ENCODE measurements at places on chromosomes 3 and 15. TPM values are rescaled to one million over a fixed set of nuclear protein-coding genes. Genes with fewer than 3 reads are reported as not detected.

GRCh38 chr3:71972031-71972430 lies 187.1 kb upstream of the PROK2 start:
- no peak overlapping the region for H3K4me3 ChIP-seq
- H3K36me3 ChIP-seq: no peaks in the 10 kb centered on the region
- H3K27me3 ChIP-seq: no peaks in the 10 kb centered on the region
- no peak overlapping the region for H3K27ac ChIP-seq
- H3K4me1 ChIP-seq: no peaks in the 10 kb centered on the region
- DNase-seq: no peak

DNA sequence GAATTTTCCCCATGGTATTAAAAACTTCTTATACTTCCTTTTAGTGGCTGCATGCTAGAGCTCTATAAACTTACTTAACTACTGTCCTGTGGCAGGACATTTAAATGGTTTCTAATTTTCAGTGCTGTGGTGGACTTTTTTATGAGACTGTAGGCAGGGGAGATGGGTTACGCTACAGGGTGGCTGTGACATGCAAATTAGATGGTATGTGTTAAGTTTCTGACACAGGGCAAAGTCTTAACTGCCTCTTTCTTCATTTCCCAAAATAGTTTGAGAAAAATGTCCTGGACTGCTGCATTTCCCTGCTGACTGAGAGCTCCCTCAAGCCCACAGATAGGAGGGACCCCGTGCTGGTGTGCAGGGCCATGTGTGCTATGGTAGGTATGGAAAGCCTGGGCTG lies 22.0 kb downstream of the TGM4 start:
- H3K27me3 ChIP-seq: no peaks in the 10 kb centered on the region
- H3K36me3 ChIP-seq: no peaks in the 10 kb centered on the region
- no peak for DNase-seq
- H3K4me1 ChIP-seq: peaks cover 5% of the 10 kb centered on the region
- no peak overlapping the region for H3K4me3 ChIP-seq

DNA sequence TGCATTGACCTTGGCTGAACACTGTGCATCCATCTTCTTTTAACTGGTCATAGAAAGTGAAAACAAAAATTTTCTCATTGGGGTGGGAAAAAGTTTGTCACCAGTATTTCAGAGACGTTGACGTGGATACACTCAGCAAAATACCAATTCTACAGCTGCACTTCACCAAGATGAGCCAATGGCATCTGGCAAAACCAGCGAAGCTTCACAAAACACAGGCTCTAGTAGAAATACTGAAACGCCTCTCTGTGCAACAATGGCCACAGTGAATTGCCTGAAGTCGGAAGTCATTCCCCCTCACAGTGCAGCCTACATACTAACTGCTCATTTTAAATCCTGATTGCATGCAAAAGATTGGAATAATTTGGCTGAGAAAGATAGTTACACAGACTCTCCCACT lies 17.0 kb downstream of the PCYT1A start:
- H3K4me3 ChIP-seq: no peak overlapping the region
- no peaks in the 10 kb centered on the region for H3K27me3 ChIP-seq
- no peaks in the 10 kb centered on the region for H3K36me3 ChIP-seq
- H3K27ac ChIP-seq: no peak overlapping the region
- no peak for DNase-seq

Gene CELF6
- total RNA-seq: 0.19 TPM

Gene CDCP1
- total RNA-seq: 23.3 TPM

- DNase-seq: no peak
- H3K36me3 ChIP-seq: no peaks in the 10 kb centered on the region
- no peak overlapping the region for H3K27ac ChIP-seq
- no peak overlapping the region for H3K4me3 ChIP-seq
These were observed 324.9 kb upstream of the COL8A1 start for GRCh38 chr3:99313485-99313884.

DNA sequence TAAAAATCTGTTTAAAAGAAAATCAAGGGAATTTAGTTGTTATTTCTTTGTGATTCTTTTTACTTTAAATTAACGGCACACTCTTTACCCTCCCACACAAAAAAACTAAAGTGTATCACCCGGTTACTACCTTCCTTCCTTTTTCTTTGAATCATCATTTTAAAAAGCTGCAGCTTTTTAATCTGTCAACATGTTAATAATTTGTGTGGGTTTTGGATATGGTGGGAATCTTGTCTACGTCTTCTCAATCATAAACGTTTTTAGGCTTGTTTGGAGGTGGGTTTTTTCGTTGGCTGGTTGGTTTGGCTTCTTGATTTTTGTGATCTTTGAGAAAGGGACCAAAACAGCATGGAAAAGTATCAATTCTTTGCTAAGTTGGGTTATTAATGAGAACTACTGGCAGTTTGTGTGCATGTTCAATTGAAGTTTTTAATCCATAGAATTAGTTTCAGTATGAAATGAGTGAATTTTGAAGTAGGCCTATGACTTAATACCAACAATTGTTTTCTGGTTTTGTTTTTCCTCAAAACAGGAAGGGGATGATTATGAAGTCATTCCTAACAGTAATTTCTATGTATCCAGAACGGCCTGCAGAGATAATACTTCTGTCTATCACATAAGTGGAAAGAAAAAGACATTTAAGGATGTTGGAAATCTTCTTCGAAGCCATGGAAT lies 4.5 kb downstream of the SMC4 start:
- H3K4me1 ChIP-seq: no peaks in the 10 kb centered on the region
- H3K27ac ChIP-seq: no peak overlapping the region
- no peaks in the 10 kb centered on the region for H3K27me3 ChIP-seq
- no peak for DNase-seq
- H3K4me3 ChIP-seq: no peak overlapping the region

Gene CPB1
- not detected for total RNA-seq

- H3K4me1 ChIP-seq: peaks cover 2% of the 10 kb centered on the region
- no peaks in the 10 kb centered on the region for H3K27me3 ChIP-seq
- peaks cover 7% of the 10 kb centered on the region for H3K36me3 ChIP-seq
- no peak overlapping the region for H3K4me3 ChIP-seq
- H3K27ac ChIP-seq: no peak overlapping the region
These were observed 55.7 kb downstream of the B3GNT5 start for GRCh38 chr3:183308751-183309150.

Gene SLC12A1
- 1.0 TPM for total RNA-seq

DNA sequence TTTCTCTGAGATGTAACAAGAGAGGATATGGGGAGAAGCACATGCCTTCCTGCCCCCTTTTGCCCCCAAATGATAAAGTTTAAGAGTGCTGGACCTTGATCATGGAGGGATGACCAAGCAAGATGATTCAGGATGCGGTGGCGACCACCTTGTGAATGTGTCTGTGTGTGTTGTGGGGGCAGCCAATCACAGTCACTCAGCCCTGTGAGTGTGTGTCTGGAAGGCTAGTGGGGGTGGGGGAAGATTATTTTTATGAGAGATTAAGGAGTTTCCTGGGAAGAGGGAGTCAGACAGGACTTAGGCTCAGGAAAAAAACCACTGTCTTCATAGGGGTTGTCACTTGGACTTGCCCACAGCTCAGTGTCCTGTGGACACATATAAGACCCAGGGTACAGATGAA lies 57.8 kb upstream of the KY start:
- no peak overlapping the region for H3K27ac ChIP-seq
- H3K27me3 ChIP-seq: no peaks in the 10 kb centered on the region
- no peak overlapping the region for H3K4me3 ChIP-seq
- H3K36me3 ChIP-seq: no peaks in the 10 kb centered on the region
- H3K4me1 ChIP-seq: no peaks in the 10 kb centered on the region

DNA sequence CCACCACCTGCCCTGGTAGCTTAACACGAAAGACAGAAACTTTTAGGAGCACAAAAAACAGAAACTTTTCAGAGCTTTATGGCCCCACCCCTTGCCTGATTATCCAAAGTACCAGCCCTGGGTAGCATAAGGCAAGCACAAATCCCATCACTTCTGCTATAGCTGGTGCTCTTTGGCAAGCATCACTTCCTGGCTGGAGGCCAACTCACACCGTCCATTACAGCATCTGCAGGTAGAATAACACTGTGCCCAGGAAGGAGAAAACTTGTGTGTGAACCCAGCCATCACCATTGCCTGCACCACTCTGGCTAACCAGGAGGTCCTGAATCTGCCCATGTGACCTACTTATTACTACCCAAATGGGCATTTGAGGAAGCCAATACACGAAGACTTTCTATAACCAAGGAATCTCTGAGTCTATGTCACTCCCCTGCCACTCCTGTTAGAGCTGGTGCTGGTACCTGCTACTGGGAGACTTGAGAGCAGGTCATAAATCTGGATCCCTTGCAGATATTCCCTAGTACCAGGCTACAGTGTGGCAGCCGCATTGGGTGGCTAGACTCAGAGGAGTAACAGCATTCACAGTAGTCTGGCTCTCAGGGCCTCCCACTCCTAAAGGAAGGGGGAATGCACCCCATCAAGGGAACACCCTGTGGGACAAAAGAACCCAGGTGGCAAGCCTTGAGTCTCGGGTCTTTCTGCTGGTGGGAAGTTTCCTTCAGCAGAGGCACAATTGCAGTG lies 73.3 kb upstream of the AKAP13 start:
- H3K4me3 ChIP-seq: no peak overlapping the region
- H3K36me3 ChIP-seq: no peaks in the 10 kb centered on the region
- no peak overlapping the region for H3K27ac ChIP-seq
- H3K4me1 ChIP-seq: no peaks in the 10 kb centered on the region
- DNase-seq: no peak

- H3K27ac ChIP-seq: no peak overlapping the region
- peaks cover 2% of the 10 kb centered on the region for H3K4me1 ChIP-seq
- no peaks in the 10 kb centered on the region for H3K27me3 ChIP-seq
These were observed 786.4 kb downstream of the MCTP2 start for GRCh38 chr15:95017666-95018328.

DNA sequence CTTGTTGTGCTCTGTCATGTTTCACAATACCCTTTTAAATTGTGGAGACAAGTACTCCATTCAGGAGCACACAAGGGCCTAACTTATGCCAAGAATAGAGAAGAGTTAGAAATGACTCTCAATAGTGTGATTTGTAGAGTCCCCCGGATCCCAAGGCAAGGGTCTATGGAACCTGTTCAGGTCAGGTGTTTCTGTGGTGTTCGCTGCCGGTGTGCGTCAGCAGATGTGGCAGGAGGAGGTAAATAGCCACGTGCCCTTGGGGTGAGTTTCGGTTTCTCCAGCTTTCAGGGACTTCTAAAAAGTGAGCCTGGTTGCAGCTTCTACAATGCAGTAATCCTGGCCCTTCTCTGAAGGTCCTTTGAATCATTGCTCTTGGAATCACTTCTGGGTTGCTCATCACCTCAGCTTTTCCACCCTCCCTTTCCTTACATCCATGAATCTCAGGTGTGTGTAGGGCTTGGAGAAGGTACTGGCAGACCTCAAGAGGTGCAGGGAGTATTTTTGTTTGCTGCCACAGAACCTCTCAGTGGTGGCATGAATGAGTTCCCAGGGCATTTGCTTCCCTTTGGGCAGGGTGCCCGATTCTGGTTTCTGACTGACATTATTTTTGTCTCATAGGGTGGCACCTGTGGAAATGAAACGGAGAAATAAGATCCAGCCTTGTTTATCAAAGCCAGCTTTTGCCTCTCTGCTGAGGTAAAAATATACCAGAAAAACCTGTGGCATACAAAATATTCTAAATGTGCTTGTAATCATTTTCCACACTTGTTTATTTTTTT lies 7.3 kb downstream of the ST3GAL6 start:
- H3K27me3 ChIP-seq: no peaks in the 10 kb centered on the region
- no peak overlapping the region for H3K27ac ChIP-seq
- H3K4me1 ChIP-seq: no peaks in the 10 kb centered on the region
- DNase-seq: no peak
- H3K4me3 ChIP-seq: no peak overlapping the region

Gene PLA1A
- not detected for total RNA-seq

Gene KLF15
- 19.5 TPM for total RNA-seq

- peaks cover 7% of the 10 kb centered on the region for H3K4me1 ChIP-seq
- DNase-seq: peak; percentile 82
- H3K27ac ChIP-seq: no peak overlapping the region
- H3K27me3 ChIP-seq: no peaks in the 10 kb centered on the region
These were observed 36.0 kb downstream of the TM2D3 start for GRCh38 chr15:101615986-101616848.

- H3K4me1 ChIP-seq: no peaks in the 10 kb centered on the region
- H3K4me3 ChIP-seq: no peak overlapping the region
- no peaks in the 10 kb centered on the region for H3K36me3 ChIP-seq
- no peaks in the 10 kb centered on the region for H3K27me3 ChIP-seq
- DNase-seq: no peak
- H3K27ac ChIP-seq: no peak overlapping the region
These were observed 76.5 kb downstream of the STAC start for GRCh38 chr3:36456784-36457183.

DNA sequence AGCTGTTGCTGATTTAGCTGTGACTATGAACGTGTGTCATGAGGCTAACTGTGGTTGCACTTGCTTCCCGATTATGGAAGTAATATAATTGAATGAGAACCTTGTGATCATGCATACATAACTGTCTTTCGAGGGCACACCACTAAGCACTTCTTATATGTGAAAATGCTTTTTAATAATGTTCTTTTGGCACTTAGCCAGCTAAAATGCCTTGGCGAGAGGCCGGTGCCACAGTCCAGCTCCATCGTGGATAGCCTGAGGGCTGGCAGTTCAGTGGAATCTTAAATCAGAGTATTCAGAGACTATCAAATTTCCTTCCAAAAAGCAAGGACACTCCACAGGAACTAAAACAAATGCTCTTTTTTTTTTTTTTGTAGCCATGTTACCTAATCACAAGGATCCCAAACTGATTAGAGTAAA lies 161.6 kb upstream of the FRMD4B start:
- no peaks in the 10 kb centered on the region for H3K4me1 ChIP-seq
- DNase-seq: no peak
- H3K36me3 ChIP-seq: no peaks in the 10 kb centered on the region
- no peak overlapping the region for H3K4me3 ChIP-seq

- H3K4me1 ChIP-seq: peaks cover 2% of the 10 kb centered on the region
- H3K27ac ChIP-seq: no peak overlapping the region
- peak; percentile 26 for DNase-seq
- no peaks in the 10 kb centered on the region for H3K36me3 ChIP-seq
- H3K27me3 ChIP-seq: no peaks in the 10 kb centered on the region
These were observed 41.0 kb upstream of the MANF start for GRCh38 chr3:51343918-51344687.

Gene AADAC
- not detected for total RNA-seq

- peak overlapping the region; percentile 46 for H3K4me3 ChIP-seq
- H3K36me3 ChIP-seq: no peaks in the 10 kb centered on the region
- peaks cover 14% of the 10 kb centered on the region for H3K27me3 ChIP-seq
- peaks cover 6% of the 10 kb centered on the region for H3K4me1 ChIP-seq
- no peak for DNase-seq
- no peak overlapping the region for H3K27ac ChIP-seq
These were observed 873 bp downstream of the C3orf70 start for GRCh38 chr3:185151964-185152409.

Gene THPO
- 1.2 TPM for total RNA-seq

- H3K36me3 ChIP-seq: peaks cover 5% of the 10 kb centered on the region
- peak overlapping the region; percentile 94 for H3K27ac ChIP-seq
- no peak for DNase-seq
- peak overlapping the region; percentile 91 for H3K4me3 ChIP-seq
These were observed 822 bp downstream of the MRPL3 start for GRCh38 chr3:131501949-131502348.

- no peaks in the 10 kb centered on the region for H3K36me3 ChIP-seq
- H3K27me3 ChIP-seq: no peaks in the 10 kb centered on the region
- H3K4me3 ChIP-seq: no peak overlapping the region
- H3K27ac ChIP-seq: no peak overlapping the region
- no peak for DNase-seq
These were observed 36.0 kb downstream of the TM4SF4 start for GRCh38 chr3:149510480-149510879.
